ENCODE measurements at places on chromosomes 5 and 9.

DNA sequence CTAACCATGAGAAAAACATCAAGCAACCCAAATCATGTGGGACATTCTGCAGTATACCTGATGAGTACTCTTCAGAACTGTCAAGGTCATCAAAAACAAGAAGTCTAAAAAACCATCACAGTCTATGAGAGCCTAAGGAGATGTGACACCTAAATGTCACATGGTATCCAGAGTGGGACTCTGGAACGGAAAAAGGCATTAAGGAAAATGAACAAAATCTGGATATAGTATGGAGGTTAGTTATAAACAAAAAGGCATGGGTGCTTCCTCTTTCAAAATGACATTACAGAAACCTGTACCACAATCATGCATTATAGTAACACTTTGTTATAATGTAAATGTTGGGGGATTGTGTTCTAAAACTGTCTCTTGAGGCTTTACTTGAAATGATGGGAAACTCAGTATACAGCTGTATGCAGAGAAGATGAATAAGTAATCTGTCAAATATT, 47.4 kb downstream of the PRKACG start:
- no peak for DNase-seq
- peaks cover under 1% of the 10 kb centered on the region for H3K27me3 ChIP-seq
- H3K4me1 ChIP-seq = peaks cover 2% of the 10 kb centered on the region
- no peak overlapping the region for H3K4me3 ChIP-seq

DNA sequence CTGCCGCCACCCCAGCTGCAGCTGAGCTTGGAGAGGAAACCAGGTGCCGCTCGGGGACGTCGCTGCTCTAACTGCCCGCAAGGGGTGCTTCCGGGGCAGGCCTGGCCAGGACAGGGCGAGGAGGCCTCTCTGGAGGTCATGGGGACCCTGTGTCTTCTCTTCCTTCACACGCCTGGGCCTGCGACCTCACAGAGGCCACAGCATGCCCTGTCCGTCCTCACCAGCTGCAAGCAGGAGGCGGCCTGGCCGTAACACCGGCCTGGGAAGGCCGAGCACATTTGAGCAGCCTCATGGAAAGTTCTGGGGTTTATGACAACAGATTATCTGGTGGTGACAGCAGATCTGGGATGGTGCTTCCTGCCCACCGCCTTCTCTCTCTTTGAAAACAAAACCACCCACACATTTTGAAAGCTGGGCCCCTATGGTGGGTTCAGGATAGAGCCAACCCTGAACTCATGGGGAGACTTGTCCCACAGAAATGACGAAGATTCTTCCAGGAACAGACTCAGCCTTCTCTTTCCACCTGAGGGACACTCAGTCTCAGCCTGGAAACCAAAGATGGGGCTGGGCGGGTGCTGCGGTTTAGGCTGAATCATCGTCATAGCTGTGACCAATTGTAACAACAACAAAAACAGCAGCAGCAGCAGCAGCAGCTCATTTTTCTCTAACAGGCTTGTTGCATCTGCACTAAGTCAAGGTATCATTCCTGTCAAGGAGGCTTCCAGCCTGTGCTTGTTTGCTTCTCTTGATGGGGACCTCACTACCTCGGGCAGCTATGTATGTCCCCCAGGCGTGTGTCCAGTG, 99.6 kb upstream of the RAPGEF1 start:
- peak overlapping the region; percentile 18 for H3K27ac ChIP-seq
- H3K4me3 ChIP-seq = no peak overlapping the region
- DNase-seq = peak; percentile 48
- H3K36me3 ChIP-seq = no peaks in the 10 kb centered on the region
- peaks cover 42% of the 10 kb centered on the region for H3K27me3 ChIP-seq

DNA sequence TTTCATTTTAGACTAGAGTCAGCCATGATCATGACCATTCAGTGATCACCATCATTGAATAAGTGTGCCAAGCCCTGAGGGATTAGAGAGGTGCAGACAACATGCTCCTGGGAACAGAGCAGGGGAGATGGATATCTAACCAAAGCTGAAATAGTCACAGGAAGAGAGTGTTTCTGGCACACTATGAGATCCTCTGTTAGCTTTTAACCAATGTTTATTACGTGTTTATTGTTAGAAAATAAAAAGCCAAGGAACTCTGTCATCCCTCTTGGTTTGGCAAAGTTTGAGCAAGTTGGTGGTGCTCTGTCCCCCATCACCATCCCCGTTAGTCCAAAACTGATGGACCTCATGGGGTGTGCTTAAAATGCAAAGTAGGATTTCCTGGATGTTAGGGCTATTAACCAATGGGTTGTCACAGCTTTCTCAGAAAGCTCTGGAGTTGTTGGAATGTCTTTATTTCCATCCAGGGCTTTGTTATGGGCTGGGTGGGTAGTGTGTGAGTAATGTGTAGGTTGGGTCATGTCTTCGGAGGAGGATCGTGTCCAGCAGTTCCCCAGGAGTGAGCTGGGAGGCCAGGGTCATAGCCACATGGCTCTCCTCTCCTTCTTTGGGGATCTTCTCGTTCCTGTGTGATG, 34.9 kb downstream of the SLC28A3 start:
- H3K27me3 ChIP-seq = no peaks in the 10 kb centered on the region
- DNase-seq = no peak
- no peak overlapping the region for H3K4me3 ChIP-seq
- no peaks in the 10 kb centered on the region for H3K36me3 ChIP-seq
- no peak overlapping the region for H3K27ac ChIP-seq
- H3K4me1 ChIP-seq = peaks cover 14% of the 10 kb centered on the region

DNA sequence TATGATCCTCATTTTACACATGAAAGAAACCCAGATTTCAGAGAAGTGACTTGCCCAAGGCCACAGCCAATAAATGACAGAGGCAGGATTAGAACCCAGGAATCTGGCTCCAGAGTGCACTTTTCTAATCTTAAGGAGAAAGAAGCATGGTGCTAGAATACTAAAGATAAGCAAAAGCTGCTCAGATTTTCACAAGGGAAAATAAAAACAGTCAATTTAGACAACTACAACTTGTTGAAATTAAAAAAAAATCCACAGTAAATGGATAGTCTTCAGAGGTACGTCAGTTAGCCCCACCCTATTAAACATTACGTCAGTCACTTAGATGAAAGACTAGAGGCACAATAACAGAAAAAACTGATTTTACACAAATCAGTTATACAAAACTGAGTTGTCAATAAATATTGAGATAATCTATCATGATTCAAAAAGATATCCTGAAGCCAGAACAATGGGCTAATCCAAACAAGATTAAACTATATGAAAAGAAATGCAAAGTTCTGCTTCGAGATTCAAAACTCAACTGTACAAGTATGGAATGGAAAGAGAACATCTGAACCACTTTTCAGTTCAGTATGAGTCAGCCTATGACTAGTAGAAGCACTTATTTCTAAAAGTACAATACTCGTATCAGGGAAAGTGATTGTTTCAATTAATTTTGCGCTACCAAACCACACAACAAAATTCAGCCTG, 9.3 kb downstream of the TMEM245 start:
- peaks cover 82% of the 10 kb centered on the region for H3K4me1 ChIP-seq
- no peaks in the 10 kb centered on the region for H3K27me3 ChIP-seq
- H3K4me3 ChIP-seq = peak overlapping the region; percentile 44
- peaks cover 3% of the 10 kb centered on the region for H3K36me3 ChIP-seq
- H3K27ac ChIP-seq = peak overlapping the region; percentile 75

- DNase-seq = no peak
- H3K27ac ChIP-seq = no peak overlapping the region
- no peaks in the 10 kb centered on the region for H3K27me3 ChIP-seq
- H3K36me3 ChIP-seq = no peaks in the 10 kb centered on the region
- peaks cover 9% of the 10 kb centered on the region for H3K4me1 ChIP-seq
Observed at GRCh38 chr5:33964132-33964700, 20.3 kb downstream of the SLC45A2 start.

GRCh38 chr9:127520941-127521918, 69.9 kb downstream of the LRSAM1 start:
- no peak for DNase-seq
- H3K27me3 ChIP-seq = no peaks in the 10 kb centered on the region
- H3K4me1 ChIP-seq = peaks cover 2% of the 10 kb centered on the region
- peaks cover 13% of the 10 kb centered on the region for H3K36me3 ChIP-seq

DNA sequence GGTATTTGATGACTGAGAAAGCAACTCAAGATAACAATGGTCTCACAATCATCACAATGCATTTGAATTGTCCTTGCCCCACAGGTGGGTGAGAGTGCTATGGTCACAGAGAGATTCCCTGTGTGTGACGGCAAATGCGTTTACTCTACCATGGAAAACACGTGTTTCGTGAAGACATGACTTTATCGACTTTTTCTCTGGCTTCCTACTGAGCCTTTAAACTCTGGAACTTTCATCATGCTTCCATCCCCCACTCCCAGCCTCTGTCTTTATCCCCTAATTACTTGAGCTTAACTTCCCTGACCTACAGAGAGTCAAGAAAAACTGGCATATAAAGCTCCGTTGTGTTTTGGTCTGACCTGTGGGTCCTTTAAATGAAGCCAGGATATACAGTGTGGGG, 414.1 kb upstream of the CLINT1 start:
- no peak overlapping the region for H3K4me3 ChIP-seq
- H3K27ac ChIP-seq = no peak overlapping the region
- H3K36me3 ChIP-seq = no peaks in the 10 kb centered on the region
- H3K4me1 ChIP-seq = no peaks in the 10 kb centered on the region

- H3K4me3 ChIP-seq = no peak overlapping the region
- H3K36me3 ChIP-seq = no peaks in the 10 kb centered on the region
- H3K27me3 ChIP-seq = peaks cover 8% of the 10 kb centered on the region
Observed at GRCh38 chr5:75951716-75952115, 131.5 kb upstream of the SV2C start.

DNA sequence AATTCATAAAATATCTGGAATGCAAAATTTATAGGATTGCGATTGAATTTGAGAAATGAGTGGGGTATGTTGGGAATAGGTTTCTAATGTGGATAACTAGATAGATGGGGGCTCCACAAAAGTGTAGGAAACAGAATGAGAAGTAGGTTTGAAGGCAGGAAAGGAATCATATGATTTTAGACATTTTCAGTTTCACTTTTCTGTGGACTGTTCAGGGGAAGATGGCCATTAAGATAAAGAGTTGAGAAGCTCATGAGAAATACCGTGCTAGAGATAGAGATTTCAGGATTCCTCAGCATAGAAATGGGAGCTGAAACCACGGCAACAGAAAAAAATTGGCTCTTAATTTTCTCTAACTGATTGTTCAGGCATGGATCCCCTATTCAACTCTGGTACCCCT, 163.4 kb upstream of the CD180 start:
- no peaks in the 10 kb centered on the region for H3K27me3 ChIP-seq
- H3K4me1 ChIP-seq = peaks cover 11% of the 10 kb centered on the region
- H3K27ac ChIP-seq = no peak overlapping the region
- H3K36me3 ChIP-seq = no peaks in the 10 kb centered on the region
- H3K4me3 ChIP-seq = no peak overlapping the region

GRCh38 chr5:65163698-65164097, 318.0 kb downstream of the ADAMTS6 start:
- H3K4me1 ChIP-seq = no peaks in the 10 kb centered on the region
- H3K4me3 ChIP-seq = no peak overlapping the region
- peaks cover 4% of the 10 kb centered on the region for H3K27me3 ChIP-seq
- no peak overlapping the region for H3K27ac ChIP-seq
- no peak for DNase-seq

DNA sequence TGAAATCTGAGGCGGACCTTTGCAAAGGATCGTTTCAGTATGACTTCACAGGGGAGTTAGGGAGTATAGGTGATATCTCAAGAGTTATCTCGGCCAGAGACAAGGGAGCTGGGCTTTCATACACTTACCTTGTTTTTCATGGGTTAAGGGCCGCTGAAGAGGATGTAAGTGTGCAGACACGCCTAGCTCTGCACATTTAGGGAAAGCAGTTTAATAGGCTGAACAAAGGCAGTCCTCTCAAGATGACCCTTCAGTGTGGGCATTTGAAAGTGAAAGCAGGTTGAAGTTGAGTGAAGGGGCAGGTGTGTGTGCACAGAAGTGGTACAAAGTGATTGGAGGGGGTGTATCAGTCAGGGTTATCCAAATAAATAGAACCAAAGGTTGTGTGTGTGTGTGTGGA, 33.1 kb upstream of the PRXL2C start:
- peaks cover 3% of the 10 kb centered on the region for H3K27me3 ChIP-seq
- H3K27ac ChIP-seq = no peak overlapping the region
- no peak overlapping the region for H3K4me3 ChIP-seq
- peaks cover 3% of the 10 kb centered on the region for H3K4me1 ChIP-seq

- peaks cover 12% of the 10 kb centered on the region for H3K4me1 ChIP-seq
- no peaks in the 10 kb centered on the region for H3K36me3 ChIP-seq
Observed at GRCh38 chr9:127165116-127165515, 42.7 kb upstream of the ANGPTL2 start.

DNA sequence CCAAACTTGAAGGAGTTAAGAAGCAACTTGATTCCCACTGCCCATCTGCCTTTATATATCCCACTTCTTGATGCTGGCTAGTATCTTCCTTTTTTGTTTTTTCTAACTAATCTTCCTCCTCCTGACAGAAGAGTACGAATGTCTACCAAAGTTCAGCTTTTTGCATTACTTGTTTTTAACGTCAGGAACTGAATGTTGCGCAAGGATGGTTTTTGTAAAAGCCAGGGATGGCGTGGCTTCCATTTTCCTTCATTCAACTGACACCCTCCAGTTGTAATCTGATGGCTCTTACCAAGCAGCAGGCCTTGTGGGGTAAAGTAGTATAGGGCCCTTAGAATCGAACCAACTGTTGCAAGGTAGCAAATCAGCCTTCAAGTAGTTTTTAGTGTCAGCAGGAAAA, 70.8 kb upstream of the GPR151 start:
- H3K4me1 ChIP-seq = no peaks in the 10 kb centered on the region
- DNase-seq = no peak
- H3K4me3 ChIP-seq = no peak overlapping the region
- no peak overlapping the region for H3K27ac ChIP-seq
- H3K36me3 ChIP-seq = no peaks in the 10 kb centered on the region

- DNase-seq = no peak
- H3K27me3 ChIP-seq = no peaks in the 10 kb centered on the region
- H3K4me3 ChIP-seq = no peak overlapping the region
- peaks cover 41% of the 10 kb centered on the region for H3K36me3 ChIP-seq
- no peak overlapping the region for H3K27ac ChIP-seq
- no peaks in the 10 kb centered on the region for H3K4me1 ChIP-seq
Observed at GRCh38 chr5:50794812-50795211, 128.4 kb downstream of the PARP8 start.

- peaks cover 80% of the 10 kb centered on the region for H3K4me1 ChIP-seq
- H3K36me3 ChIP-seq = peaks cover 2% of the 10 kb centered on the region
- peak overlapping the region; percentile 5 for H3K27ac ChIP-seq
- H3K27me3 ChIP-seq = no peaks in the 10 kb centered on the region
Observed at GRCh38 chr5:142823126-142823525, 52.9 kb downstream of the ARHGAP26 start.

- H3K4me3 ChIP-seq = no peak overlapping the region
- no peak for DNase-seq
- no peak overlapping the region for H3K27ac ChIP-seq
- peaks cover 37% of the 10 kb centered on the region for H3K27me3 ChIP-seq
- no peaks in the 10 kb centered on the region for H3K36me3 ChIP-seq
- no peaks in the 10 kb centered on the region for H3K4me1 ChIP-seq
Observed at GRCh38 chr5:170501931-170502330, 1.9 kb upstream of the KCNIP1 start.

GRCh38 chr9:130871395-130872062, 25.1 kb downstream of the QRFP start:
- no peaks in the 10 kb centered on the region for H3K4me1 ChIP-seq
- H3K27ac ChIP-seq = no peak overlapping the region
- no peak overlapping the region for H3K4me3 ChIP-seq
- no peak for DNase-seq
- peaks cover 10% of the 10 kb centered on the region for H3K36me3 ChIP-seq
- no peaks in the 10 kb centered on the region for H3K27me3 ChIP-seq
